ENCODE measurements at places on chromosomes 12 and 14.

DNA sequence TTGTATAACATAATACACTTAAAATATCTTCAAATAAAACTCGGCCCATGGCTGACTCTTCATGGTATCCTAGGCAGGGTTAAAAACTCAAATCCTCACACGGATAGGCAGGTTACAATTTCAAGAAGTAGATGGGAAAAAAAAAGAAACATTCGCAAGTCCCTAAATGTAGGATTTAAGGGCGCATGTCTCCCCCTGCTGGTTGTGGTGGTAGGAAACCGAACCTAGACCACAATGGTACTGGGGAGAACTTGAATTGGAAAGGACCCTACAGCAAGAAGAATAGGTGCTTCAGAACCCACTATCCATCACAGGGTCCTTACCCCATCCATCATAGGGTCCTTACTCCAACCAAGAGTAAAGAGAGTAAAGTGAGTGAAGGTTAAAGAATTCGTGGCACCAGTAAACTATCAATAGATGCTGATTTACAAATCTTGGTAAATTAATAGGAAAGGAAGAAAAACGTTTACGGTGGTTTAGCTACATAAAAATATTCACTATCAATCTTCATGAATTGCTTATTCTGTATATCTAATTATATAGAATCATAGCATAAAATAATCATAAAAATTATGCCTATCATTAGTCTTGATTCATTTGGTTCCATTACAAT, 3.3 kb upstream of the CIPC start:
- DNase-seq = peak; percentile 44

DNA sequence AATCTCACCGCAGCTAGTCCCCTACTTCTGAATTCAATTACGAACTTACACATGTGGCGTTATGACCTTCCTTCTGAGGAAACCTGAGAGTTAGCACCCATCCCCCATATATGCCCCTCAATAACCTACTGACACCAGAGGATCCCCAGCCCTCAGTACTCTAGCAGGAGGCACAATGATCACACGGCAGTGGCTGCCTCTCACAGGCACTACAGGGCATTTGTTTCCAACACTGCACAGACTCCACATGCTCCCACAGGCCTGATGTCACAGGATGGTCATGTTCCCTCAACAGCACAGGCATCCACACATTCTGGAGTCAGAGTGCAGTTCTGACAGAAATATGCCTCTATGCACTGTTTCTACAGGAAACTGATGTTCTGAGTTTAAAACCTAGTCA, 17.4 kb downstream of the PPP1CC start:
- no peak for DNase-seq

- DNase-seq = no peak
Measured at GRCh38 chr12:92718483-92718990, 15.7 kb downstream of the PLEKHG7 start.

- no peak for DNase-seq
Measured at GRCh38 chr14:100442498-100443490, 119.7 kb downstream of the SLC25A47 start.

GRCh38 chr14:99995700-99996356, 69.4 kb upstream of the EVL start:
- no peak for DNase-seq

GRCh38 chr14:32169191-32169590, 32.7 kb upstream of the RNU6-7 start:
- no peak for DNase-seq

GRCh38 chr12:94954948-94955592, 48.4 kb downstream of the NDUFA12 start:
- no peak for DNase-seq

GRCh38 chr12:3896356-3896755, 23.2 kb upstream of the PARP11 start:
- no peak for DNase-seq

DNA sequence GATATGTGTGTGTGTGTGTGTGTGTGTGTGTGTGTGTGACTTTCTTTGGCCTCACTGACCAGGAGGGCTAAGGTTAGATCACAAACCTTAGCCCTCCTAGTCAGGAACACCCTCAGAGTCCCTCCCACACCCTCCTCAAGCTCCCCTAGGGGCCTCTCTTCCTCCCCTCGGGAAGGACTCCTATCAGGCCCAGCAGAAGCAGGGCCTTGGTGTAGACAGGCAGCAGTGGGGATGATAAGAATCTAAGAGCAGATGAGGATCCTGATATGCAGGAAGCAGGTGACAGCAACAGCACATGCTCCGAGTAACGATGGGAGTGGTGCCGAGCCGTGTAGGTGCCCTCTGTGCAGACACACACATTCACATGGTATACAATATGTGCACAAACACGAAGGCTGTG, 20.7 kb downstream of the PLEK2 start:
- no peak for DNase-seq

GRCh38 chr12:132458846-132459641, 30.9 kb upstream of the FBRSL1 start:
- no peak for DNase-seq

Data from stimulated activated CD4-positive, alpha-beta T cell treated with anti-CD3 and anti-CD28 coated beads, Interleukin-1b, Interleukin-23, amount 100 ng/mL, for 24 hours (primary cell).